ENCODE measurements at places on chromosomes 4 and X.

GRCh38 chr4:27239641-27240040, 379.0 kb downstream of the STIM2 start:
- no peak for DNase-seq

- no peak for DNase-seq
Measured at GRCh38 chrX:119105826-119106225, 21.8 kb downstream of the KIAA1210 start.

GRCh38 chr4:125760201-125760819, 445.6 kb downstream of the FAT4 start:
- no peak for DNase-seq

DNA sequence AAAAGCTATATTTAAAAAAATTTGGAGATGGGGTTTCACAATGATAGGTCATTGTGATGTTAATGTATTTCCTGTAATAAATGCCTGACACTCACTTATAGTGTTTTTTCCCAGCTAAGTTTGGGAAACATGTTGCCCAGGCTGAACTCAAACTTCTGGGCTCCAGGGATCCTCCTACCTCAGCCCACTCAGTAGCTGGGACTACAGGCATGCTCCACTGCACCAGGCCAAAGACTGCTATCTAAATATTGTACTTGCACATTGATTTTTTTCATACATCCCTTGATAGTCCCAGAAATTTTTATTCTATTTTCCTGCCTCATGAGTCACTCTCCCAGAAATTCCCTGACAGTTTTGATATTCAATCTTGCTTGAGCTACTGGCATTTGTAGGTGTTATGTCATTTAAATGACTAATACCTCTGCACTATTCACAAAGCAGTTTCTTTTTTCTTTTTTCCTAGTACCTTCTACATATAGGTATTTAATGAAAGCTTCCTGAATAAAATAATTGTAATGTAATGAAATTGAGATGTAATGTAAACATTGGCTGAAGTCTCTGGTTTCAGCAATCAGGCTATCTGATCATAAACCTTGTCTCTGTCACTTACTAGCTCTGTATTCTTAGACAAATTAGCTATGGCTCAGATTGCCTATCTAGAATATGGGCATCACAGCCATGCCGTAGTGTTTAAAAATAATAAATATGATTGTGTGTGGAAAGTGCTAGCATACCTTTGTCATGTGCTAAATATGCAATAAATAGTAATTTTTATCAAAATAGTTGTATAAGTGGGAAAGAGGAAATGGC, 1973.0 kb upstream of the AGA start:
- DNase-seq = no peak

DNA sequence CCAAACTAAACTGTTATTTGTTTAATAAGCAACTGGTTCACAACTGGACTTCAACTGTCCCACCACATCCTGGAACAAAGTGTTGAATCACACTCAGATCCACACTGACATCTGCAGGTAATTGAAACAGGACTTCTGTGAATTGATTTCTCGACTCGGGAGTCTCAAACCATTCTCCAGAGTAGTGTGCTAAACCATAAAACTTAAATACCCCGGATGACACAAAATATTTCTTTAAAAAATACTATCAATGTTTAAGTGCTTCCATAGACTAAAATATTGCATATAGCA, 95.4 kb upstream of the PLAC1 start:
- no peak for DNase-seq

DNA sequence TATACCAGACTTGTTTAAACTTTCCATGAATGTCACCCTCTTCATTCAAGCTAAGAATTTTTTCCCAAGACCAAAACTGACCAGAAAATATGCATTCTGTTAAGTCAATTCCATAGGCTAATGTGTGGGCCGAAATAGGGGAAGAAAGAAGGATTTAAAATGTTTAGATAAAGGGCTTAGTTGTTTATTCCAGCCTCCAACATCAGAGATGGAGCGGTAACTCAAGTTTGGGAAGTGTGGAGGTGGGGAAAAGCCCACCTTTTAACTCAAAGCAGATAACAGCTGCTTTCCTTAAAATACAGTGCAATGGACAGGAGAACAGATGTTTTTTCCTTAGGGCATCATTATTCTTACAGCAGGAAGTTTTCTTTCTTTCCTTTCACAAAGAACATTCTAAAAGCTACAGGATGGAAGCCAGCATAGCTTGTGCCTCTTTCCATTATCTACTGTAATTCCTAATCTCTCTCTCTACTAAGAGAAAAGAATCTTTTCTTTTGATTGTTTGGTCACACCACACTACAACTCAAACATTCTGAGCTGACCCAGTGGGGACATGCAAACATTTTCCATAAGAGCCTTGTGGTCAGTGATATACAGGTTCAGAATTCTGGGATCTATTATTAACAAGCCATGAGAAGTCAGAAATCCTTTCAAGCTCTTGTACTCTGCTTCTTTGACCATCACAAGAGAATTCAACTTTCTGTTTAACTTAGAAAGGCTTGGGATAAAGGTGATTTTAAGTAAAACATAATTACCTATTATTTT, 101.6 kb downstream of the PDE5A start:
- no peak for DNase-seq

- no peak for DNase-seq
Measured at GRCh38 chr4:121642876-121643585, 53.7 kb downstream of the ANXA5 start.

GRCh38 chr4:108391701-108392455, 223.1 kb upstream of the LEF1 start:
- DNase-seq = no peak

DNA sequence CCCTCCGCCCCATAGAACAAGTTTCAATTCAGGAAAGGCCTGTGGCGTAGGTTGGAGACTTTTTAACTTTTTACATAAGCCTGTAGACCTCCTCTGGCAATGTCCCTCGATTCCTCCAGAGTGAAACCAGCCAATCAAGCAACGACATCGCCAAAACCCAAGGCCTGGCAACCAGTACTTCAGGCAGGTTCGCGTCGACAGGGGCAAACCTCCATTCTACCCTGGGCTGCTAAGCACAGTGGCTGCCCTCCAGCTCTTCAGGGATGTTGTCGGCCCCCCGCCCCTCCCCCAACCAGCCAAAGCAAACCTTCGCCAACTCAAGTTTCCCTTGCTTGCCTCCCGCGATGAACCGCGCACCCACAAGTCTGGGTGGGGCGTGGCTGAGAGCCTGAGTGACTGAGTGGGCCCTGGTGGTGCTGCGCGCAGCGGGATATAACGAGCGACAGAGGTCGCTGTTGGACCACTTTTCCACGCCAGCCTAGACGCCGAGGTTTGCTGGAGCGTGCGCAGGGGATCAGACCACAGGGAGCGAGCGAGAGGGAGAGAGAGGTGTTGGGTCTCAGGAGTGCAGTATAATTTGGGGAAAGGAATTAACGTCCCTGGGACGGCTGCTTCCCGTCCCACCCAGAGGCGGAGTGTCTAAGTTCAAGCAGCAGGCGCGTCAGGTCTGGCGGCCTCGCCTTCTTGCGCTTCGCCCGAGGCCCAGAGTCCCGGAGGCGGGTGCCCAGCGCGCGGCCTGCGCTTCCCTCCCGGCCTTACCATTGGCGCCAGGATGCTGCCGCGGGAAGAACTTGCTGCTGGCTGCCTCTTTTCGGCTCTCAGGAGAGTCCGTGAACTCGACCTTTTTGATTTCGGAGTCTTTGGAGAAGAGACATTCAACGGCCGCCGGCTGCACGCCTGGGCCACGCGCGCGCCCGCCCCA, 9.0 kb upstream of the PITX2 start:
- DNase-seq = peak; percentile 32

DNA sequence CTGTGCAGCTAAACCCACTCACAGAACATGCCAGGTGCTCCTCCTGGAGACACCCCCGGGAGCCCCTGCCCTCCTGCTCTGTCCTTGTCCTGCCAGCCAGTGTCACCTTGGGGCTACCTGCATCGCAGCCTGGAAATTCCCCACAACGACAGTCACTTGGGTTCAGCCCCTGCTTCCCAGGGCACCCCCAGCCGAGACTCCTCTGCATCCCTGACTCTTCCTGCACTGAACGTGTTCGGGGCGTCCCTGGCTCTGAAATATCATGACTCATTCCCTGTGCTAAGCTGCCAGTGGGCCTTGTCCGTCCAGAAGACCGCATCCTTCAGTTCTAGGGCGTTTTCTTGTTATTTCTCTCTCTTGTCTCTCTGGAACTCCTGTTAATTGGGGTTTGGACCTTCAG, 5.8 kb downstream of the CFAP99 start:
- DNase-seq = no peak

- DNase-seq = no peak
Measured at GRCh38 chr4:134320048-134320447, 118.5 kb upstream of the PABPC4L start.

- no peak for DNase-seq
Measured at GRCh38 chrX:154486052-154486395, 391 bp downstream of the UBL4A start.

GRCh38 chr4:144709793-144710525, 64.0 kb downstream of the HHIP start:
- no peak for DNase-seq

DNA sequence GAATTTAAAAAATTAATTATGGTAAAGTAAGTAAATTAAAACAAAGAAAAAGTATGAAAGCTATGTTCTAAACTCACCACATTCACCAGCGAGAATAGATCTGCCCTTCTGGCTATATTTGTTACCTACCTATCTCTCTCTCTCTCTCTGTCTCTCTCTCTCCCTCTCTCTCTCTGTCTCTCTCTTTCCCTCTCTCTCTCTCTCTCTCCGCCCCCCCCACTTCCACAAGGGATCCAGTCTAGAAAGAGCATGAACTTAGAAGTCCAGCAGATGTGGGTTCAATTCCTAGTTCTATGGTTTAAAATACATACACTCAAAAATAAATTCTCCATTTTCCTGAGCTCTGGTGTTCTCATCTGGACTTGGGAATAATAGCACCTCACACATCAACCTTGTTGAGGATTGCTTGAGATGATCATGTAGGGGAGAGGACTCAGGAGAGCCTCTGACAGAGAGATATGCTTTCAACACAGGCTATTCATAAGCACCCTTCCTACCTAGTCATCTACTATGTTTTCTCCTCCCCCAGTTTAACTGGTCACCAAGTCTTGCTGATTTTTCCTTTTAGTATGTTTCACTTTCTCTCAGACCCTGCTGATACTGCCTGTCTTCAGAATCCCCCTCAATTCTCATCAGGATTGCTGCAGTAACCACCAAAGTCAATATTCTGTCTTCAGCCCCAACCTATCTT, 64.7 kb downstream of the SLC7A11 start:
- DNase-seq = no peak

- no peak for DNase-seq
Measured at GRCh38 chrX:7690842-7691241, 152.1 kb upstream of the VCX start.

GRCh38 chr4:41657561-41657960, 91.0 kb downstream of the PHOX2B start:
- DNase-seq = no peak

DNA sequence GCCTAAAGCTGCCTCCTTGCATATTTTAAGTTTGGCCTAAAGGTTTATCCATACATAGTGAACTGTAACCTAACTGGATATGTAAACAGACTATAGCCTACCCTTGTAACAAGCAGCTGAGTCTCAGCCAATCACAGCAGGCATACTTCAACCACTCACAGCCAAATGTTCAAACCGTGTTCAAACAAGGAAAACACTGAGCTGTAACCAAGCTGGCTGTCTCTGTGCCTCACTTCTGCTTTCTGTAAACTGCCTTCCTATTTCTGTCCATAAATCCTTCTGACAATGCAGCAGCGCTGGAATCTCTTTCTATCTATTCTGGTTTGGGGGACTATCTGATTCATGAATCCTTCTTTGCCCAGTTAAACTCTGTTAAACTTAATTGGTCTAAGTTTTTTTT, 16.4 kb downstream of the DSPP start:
- DNase-seq = peak; percentile 4

- peak; percentile 1 for DNase-seq
Measured at GRCh38 chr4:73922766-73923630, 53.8 kb downstream of the CXCL1 start.

- DNase-seq = no peak
Measured at GRCh38 chr4:86452924-86453531, 93.2 kb upstream of the MAPK10 start.

DNA sequence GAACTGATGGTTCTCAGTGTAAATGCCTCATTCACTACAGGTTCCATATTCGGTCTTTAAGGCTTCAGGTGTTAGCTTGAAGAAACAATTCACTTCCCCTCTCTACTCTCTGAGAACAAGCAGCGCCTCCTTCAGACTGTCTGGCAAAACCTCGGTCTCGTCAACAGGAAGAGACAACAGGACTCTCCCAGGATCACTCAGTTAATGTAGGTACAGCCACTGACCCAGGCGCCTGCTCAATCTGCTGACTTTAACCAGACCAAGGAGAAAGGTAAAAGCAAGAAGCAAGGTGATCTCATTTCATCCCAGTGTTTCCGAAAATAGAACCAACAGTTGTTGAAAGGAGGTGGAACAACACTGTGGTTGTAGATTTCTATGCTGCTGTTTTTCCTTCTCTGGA, 102.2 kb downstream of the SLC2A9 start:
- no peak for DNase-seq

- DNase-seq = no peak
Measured at GRCh38 chr4:54497947-54498346, 159.8 kb upstream of the KIT start.

GRCh38 chrX:19879181-19879580, 8.2 kb downstream of the SH3KBP1 start:
- DNase-seq = no peak

DNA sequence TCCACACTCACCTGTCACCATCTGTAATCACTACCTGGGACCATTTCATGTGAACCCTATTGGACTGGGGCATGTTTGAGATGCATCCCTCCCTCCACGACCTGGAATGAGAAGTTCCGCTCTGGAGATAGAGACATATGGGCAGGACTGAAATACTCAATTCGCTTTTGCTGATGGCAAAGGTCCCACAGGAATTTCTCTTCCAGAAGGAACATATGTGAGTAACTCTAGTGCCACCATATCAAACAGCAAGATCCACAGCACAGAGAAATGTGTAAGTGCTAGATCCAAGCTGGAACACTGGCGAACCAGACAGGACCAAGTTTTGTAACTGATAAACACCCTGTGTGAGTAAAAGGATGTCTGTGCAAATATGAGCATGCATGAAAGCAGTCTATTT, 43.9 kb downstream of the SEL1L3 start:
- no peak for DNase-seq

GRCh38 chrX:487836-488235, 101.1 kb upstream of the PPP2R3B start:
- DNase-seq = no peak

GRCh38 chr4:86741846-86742245, 107.3 kb downstream of the SLC10A6 start:
- DNase-seq = no peak

GRCh38 chr4:40722576-40723161, 27.1 kb upstream of the NSUN7 start:
- no peak for DNase-seq

DNA sequence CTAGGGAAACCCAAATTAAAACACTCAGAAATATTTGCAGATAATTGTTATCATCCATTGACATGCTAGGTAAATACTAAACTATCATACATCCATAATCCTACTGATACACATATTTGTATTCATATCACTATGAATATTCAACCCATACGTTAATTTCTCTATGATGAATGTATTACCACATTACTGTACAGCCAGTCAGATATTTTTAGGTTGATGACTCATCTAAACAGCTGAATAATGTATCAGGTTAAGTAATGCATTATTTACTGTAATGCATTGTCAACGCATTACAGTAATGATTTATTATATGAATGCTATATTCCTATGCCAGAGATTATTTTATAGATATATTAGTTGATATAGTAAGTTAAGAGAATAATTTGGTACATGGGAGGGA, 37.1 kb downstream of the VEGFC start:
- no peak for DNase-seq

GRCh38 chrX:105738162-105738561, 84.2 kb upstream of the NRK start:
- DNase-seq = no peak
